ENCODE measurements at places on chromosomes 16 and 17.

DNA sequence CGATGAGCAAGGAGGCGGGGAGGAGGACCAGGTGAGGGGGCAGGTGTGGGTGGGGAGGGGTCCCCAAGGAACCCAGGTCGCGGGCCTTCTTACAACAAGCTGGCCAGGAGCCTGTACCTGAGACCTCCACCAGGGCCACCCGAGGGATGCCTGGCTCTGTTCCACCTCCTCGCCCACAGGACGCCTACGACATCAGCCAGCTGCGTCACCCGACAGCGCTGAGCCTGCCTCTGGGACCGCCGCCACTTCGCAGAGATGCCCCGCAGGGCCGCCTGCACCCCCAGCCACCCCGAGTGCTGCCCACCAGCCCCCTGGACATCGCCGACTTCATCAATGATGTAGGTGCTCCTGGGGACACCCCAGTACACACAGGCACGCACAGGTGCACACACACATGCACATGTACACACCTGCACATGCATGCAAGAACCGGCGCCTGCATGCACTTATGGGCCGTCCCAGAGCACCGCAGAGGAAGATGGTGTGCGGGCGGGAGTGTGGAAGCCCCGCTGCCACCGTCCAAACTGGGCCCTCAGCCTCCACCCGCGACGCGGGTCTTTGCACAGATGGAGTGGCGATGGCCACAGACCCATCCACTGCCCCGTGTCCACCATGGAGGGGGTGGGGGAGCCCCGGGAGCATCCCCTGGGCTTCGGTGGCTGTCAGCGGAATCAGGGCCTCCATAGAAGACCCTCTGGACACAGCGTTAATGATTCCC lies 6.6 kb downstream of the SLC22A31 start:
- no peak for DNase-seq

- no peak for DNase-seq
Measured at GRCh38 chr17:13631529-13631928, 29.8 kb upstream of the HS3ST3A1 start.

- no peak for DNase-seq
Measured at GRCh38 chr16:87384162-87384874, 742 bp upstream of the FBXO31 start.

- no peak for DNase-seq
Measured at GRCh38 chr17:72175787-72176515, 55.1 kb downstream of the SOX9 start.

DNA sequence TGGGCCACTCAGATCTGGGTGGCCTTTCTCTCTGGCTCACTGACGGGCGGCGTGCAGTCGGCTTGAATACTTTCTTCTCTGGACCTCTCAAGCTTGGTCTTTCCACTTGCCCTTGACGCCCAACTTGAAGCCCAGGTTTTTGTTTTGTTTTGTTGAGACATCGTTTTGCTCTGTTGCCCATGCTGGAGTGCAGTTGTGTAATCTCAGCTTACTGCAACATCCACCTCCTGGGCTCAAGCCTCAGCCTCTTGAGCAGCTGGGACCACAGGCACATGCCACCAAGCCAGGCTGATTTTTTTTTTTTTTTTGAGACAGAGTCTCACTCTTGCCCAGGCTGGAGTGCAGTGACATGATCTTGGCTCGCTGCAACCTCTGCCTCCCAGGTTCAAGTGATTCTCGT lies 22.7 kb upstream of the KIF19 start:
- no peak for DNase-seq

- DNase-seq: no peak
Measured at GRCh38 chr16:79204486-79204885, 396.1 kb downstream of the MAF start.

DNA sequence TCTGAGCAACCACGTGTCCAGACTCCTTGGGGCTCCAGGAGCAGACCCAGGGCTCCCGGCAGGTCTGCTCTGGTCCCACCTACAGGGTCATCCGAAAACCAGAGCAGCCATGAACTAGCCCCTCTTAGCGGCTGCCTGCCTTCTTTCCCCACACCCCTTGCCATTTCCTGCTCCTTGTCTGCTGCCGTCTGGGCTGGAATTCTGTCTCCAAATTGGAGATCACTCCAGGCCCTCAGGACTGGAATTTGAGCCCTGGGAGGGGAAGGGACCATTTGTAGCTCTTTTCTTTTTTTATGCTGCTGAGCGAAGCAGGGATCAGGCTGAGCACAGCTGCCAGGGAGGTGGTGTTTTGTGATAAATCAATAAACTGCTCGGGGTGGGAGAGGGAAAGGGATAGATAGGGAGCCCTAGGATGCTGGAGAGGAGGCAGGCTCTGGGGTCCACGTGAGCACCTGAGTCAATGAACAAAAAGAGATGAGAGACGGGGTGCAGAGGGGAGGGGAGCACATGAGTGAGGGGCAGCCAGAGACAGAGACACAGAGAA lies 257.5 kb downstream of the ENGASE start:
- no peak for DNase-seq

DNA sequence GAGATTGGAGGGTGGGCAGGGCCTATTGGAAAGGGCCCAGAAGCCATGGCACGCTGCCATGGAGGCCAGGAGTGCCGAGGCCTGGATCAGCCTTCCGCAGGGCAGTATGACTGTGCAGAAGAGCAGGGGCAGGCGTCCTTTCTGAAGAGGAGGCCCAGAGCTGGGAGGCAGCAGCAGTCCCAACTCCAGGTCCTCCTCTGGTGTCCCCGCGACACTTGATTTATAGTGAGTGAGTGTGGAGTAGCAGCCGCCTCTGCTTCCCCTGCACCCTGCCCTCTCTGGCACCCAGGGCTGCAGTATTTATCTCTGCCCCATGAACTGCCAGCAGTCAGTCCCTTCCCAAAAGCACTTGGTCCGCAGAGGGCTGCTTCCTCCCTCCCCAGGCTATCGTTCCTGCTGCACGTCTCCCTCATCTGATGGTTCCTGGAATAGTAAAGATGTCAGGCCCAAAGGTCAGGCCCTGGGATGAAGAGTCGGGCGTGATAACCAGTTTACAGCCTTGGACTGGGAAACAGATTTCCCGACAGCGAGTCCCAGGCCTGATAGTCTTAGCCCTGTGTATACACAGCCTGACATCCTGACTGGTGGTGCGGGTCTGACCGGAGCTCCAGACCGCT lies 32.9 kb downstream of the PGS1 start:
- DNase-seq: no peak

- no peak for DNase-seq
Measured at GRCh38 chr17:72378414-72379390, 257.9 kb downstream of the SOX9 start.

DNA sequence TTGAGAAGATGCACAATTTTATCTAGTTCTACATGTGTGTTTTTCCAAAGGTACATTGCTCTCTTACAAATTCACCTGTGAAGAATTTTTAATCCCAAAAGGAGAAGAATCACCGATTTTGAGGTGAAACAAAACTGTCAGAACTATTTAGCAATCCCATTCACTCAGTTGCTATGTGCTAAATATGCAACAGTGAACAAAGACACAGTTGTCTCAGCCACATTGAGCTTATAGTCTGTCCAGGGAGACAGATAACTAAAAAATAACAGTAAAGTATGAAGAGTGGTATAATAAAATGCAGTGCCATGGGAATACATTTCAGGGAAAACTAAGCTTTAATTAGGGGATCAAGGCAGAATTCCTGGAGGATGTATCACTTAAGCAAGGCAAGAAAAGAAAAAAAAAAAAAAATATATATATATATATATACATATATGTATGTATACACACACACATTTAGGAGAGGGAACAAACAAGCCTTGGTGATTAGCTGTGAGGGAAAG lies 110.4 kb downstream of the SPAG9 start:
- DNase-seq: no peak

- no peak for DNase-seq
Measured at GRCh38 chr16:79298476-79298875, 302.1 kb downstream of the MAF start.

DNA sequence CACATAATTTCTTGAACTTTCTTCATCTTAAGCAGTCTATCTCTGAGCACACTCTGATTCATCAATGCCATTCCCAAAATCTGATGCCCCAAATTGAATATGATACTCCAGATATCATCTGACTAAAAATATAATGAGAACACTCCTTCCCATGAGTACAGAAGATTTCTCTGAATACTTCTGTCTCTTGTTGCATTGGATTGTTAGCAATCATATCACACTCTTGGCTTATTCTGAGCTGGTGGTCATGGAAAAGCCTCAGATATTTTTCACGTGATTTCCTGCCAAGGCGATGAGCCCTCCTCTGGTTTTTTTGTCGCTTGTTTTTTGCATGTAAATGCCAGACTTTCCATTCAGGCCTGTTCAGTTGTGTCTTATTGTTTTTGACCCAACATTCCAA lies 87.2 kb downstream of the NOG start:
- DNase-seq: no peak

DNA sequence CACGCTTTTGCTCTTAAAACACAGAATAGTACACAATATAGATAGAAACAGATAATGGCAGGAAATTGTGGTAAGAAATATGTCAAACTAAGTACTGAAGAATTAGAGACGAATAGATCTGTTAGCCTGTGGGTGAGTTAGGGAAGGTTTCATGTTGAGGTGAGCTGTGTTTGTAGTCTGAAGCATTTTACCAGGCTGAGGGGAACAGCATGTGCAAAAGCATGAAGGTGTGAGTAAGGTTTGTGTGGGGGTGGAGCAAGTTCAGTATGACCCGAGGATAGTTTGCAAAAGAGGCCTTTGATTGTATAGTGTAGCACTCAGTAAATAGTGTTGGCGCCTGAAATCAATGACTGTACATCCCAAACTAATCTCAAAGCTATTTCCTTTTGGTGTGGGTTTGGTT lies 13.8 kb downstream of the IGSF6 start:
- DNase-seq: no peak

GRCh38 chr16:67423015-67423414 lies 6.7 kb upstream of the ZDHHC1 start:
- DNase-seq: no peak

GRCh38 chr16:58938811-58939210 lies 204.7 kb upstream of the GOT2 start:
- no peak for DNase-seq

- no peak for DNase-seq
Measured at GRCh38 chr17:61227866-61228265, 171.8 kb upstream of the TBX2 start.

GRCh38 chr17:47423406-47424295 lies 99.9 kb downstream of the EFCAB13 start:
- DNase-seq: no peak

DNA sequence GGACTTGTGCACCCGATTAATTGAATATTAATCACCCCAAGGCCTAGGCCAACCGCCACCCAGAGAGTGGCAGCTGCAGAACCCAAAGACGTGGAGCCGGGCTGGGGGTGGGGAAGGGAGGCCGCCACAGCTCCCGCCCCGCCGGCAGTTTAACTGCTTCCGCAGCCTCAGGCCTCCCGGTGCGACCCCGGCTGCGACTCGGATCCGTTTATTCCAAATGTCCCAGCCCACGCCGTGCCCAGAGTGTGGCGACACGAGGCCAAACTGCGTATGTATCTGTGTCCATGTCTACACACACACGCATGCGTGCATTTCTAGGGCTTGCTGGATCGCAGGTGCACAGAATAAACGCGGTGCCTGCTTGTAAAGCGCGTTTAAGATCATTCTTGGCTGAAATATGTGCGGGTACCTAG lies 802 bp upstream of the TOB1 start:
- DNase-seq: no peak

GRCh38 chr16:69768666-69769065 lies 6.5 kb downstream of the WWP2 start:
- DNase-seq: no peak

GRCh38 chr16:63410594-63410993 lies 1374.4 kb upstream of the CDH8 start:
- no peak for DNase-seq

- DNase-seq: no peak
Measured at GRCh38 chr17:75344666-75345065, 55.4 kb upstream of the SLC25A19 start.
